ENCODE measurements at places on chromosomes 16 and 17.

- no peak for DNase-seq
Observed at GRCh38 chr17:72971226-72971880, 121.1 kb downstream of the SLC39A11 start.

- peak; percentile 98 for DNase-seq
Observed at GRCh38 chr16:4474192-4474961, at the start of gene NMRAL1. NMRAL1 (minus strand) TSS chr16:4474625; CDS start chr16:4474132, 493 bp downstream.

GRCh38 chr16:86714166-86714565 lies 135.8 kb downstream of the FOXL1 start:
- no peak for DNase-seq

DNA sequence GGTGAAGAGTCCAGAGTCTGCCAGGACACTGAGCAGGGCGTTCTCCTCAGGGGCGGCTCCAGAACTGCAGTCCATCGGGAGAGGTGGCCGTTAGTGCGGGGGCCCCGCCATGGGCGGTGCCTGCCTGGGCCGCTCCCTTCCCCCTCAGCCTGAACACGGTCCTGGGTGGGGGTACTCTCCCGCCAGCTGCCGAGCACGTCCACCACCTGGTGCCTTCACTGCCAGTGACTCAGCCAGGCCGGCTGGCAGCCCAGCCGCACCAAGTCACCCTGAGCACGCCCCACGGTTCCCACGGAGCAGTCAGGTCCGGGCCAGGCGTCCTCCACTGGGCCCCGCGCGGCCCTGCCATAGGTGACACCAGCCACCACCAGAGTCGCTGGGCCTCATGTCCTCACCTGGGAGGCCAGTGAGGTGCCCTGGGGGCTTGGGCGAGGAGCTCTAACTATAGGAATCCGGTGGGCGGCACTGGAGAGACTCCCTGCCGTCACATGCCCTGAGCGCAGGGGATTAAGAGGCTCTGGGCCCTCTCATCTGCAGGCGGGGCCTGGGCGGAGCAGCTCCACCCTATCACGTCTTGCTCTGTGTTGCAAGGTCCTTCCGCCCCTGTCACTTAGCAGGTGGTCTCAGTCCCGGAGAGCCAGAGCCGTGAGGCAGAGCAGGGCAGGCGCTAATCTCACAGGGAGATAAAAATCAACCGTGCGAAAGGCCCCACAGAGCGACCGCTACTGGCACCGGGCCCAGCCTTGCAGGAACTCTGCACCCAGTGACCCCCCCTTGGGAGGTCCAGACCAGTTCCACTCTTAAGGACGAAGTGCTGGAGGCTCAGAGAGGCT lies 14.3 kb downstream of the PIEZO1 start:
- DNase-seq = peak; percentile 67

- DNase-seq = no peak
Observed at GRCh38 chr16:50989047-50989446, 162.0 kb downstream of the SALL1 start.

DNA sequence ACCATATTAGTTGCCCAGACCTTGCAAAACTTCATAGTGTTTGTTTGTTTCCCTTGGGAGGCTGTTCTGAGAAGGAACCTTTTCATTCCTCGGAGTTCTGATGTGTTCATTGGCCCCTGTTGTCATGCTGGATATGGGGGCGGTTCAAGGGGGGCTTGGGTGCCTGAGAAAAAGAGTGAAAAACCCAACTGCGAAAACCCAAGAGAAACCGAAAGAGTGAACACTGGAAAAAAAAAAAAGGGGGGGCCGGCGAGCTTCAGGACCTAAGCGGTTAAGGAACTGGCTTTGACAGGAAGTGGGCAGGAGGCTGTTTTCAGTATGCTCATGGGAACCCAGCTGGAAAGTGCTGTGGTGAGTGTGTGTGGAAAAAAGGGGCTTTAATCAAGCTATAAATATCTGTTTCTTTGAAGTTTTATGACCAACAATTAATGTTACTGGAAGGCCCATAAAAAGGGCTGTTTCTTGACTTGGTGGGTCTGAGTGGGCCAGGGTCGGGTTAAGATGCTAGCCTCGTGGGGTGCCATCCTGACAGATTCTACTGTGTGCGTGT lies 510.7 kb downstream of the MAF start:
- no peak for DNase-seq

DNA sequence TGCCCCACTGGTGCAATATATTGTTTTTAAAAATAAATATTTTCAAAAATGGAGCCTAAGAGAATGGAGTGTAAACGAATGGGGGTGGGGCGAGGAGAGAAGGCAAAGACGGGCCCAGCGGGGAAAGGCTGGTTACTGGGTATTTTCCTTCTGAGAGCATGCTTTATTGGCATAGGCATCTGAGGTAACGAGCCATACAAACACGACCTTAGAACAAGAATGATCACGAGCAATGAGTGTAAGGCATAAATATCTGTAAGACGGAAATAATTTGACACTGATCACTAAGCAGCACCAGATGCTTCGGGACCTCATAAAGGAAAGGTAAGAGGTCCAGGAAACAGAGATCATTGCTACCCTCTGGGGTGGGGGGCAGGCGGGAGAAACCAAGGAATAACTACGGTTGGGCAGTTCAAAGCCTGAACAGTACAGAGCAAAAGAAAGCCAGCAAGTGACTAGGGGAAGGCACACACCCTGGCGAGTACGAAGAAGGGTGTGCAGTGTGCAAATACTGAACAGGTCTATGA lies 959 bp downstream of the SSH2 start:
- DNase-seq = peak; percentile 84

GRCh38 chr16:29656688-29657523 lies 6.1 kb upstream of the SPN start:
- DNase-seq = no peak

DNA sequence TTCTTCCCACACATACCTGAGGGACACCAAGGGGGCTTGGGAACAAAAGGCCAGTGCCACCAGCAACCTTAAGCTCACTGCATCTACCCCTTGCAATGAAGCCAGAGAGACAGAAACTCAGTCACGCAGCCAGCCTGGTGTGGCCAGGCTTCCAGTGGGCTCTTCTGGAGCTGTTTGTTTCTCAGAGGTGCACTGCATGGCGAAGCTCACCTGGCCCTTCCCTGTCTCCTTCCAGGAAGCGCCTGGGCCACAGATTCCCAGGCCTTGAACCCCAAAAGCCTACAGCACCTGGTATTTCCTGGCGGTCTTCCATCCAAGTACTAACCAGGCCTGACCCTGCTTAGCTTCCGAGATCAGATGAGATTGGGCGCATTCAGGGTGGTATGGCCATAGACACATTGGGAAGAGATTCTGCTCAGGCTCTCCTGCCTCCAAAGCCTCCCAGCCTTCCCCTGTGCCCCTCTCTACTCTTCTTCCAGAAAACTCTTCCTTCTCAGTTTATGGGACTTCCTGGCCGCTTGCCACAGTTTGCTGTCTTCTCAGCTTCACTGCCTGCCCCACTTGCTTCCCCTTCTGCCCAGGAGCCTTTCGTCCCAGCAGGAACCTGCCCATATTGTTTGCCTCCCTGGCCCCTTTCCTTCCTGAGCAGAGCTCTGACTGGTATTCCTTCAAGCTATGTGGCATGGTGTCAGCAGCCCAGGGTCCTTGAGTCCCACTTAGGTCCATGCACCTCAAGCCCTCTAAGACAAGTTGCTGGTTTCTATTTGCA lies 1.6 kb downstream of the CISD3 start:
- DNase-seq = peak; percentile 15

- no peak for DNase-seq
Observed at GRCh38 chr16:88296437-88297177, 86.2 kb upstream of the ZNF469 start.

Measured in NCI-H69 (cell line).